ENCODE measurements at places on chromosomes 16 and 17.

GRCh38 chr16:53504665-53505064 is 1.7 kb upstream of the AKTIP start:
- DNase-seq: no peak

GRCh38 chr16:9374061-9374460 is 282.6 kb downstream of the HAPSTR1 start:
- no peak for DNase-seq

GRCh38 chr17:66953630-66954020 is 10.9 kb upstream of the CACNG4 start:
- DNase-seq: no peak

DNA sequence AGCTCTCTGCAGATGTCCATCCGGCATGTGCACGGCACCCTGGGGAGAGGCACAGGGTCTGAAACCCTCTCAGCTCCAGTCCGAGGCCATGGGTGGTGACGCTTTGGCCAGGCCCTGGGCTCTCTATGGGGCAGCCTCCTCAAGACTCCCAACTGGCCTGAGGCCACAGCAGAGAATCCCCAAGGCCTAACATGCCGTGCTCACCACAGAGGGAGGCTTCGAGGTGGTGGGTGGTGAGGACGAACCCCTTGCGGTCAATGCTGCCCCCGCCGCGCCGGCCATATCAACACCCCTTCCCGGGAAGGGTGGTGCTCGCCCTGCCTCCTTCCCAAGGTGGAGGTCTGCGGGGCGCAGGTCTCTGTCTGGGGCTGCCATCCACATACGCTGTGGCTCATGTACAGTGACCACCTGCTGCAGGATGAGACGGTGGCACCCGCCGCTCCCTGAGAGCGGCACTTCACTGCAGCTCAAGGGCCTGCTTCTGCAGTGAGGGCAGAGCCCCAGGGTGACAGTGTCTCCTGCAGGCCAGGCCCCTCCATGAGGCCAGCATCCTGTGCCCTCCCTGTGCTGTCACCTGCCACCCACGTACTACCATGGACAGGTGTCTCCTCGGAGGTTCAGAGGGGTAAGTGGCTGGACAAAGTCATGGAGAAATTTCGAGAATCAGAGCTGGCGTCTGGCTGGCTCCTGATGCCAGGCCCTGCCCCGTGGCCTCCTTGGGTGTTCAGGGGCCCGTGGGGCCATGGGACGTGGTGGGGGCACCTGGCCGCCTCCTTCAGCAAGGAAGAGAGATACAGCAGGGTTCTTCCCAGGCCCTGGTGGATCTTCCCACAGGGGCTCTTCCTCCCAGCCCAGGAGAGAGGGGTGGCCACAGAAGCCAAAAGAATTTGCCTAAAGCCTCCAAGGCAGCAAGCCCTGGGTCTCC is 54.6 kb upstream of the ACSF3 start:
- DNase-seq: no peak

- no peak for DNase-seq
Measured at GRCh38 chr17:21239680-21240368, 13.4 kb downstream of the NATD1 start.

DNA sequence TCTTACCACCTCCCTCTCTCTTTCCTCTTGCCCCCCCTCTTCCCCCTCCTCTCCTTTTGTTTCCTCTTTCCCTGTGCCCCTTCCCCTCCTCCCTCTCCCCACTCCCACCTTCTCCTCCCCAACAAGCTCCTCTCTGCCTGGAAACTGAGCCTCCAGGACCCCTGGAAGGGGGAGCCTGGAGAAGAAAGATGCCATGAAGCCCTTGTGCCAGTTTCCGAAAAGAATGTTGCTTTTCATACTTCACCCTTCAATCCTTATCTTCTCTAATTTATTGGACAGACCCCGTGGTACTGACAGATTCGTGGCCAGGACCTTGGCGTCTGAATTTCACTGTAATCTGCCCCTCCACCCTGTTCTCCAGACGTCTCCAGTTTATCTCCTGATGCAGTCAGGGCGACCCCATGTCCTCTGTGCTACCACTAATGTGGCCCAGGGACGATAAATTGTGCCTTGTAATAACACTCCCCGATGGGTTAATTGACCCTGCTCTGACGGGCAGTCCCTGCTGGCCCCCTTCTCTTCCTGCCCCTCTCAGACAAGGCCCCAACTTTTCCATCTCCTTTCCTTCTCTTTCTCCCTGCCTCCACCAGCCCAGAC is 138.4 kb upstream of the GSE1 start:
- no peak for DNase-seq
